Smooth muscle cell of bladder (primary cell): ENCODE measurements at places on chromosomes 11 and 22. TPM values are rescaled to one million over a fixed set of nuclear protein-coding genes. Genes with fewer than 3 reads are reported as not detected.

Gene SPDYC
- total RNA-seq = not detected in 2 replicates

Gene RIBC2
- total RNA-seq = 0.09 TPM in 1 of 2 replicates, not detected in the other

Gene MYBPC3
- total RNA-seq = not detected in 2 replicates

Gene PATE3
- not detected in 2 replicates for total RNA-seq

Gene IL10RA
- total RNA-seq = not detected in 2 replicates
